Activated naive CD4-positive, alpha-beta T cell (primary cell): ENCODE measurements at places on chromosomes 16 and 17.

GRCh38 chr16:57892041-57892440, 78.9 kb downstream of the CNGB1 start:
- DNase-seq, result no peak

- no peak for DNase-seq
Measured at GRCh38 chr17:40735016-40735415, 20.1 kb downstream of the KRT25 start.

- no peak for DNase-seq
Measured at GRCh38 chr16:87317750-87318644, 805 bp upstream of the C16orf95 start.

DNA sequence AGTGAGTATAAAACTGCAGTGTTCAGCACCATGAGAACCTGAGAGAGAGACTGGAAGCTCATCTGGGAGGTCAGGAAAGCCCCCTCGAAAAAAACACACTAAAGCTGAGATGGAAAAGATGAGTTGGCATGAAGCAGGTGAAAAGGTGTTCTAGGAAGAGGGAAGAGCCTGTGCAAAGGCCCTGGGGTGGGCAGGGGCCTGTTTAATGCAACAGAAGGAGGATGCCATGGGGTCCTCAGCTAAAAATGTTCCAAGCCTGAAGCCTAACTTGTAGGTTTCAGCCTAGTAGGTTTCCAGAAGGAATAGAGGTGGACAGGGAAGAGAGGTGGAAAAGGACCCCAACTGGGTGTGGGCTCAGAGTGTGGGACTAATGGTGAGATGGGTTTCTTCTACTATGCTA, 242.3 kb upstream of the ZFHX3 start:
- DNase-seq, result no peak

GRCh38 chr16:3882531-3882930, 2.0 kb upstream of the CREBBP start:
- DNase-seq, result no peak

- no peak for DNase-seq
Measured at GRCh38 chr16:7366041-7366440, 33.4 kb downstream of the RBFOX1 start.

DNA sequence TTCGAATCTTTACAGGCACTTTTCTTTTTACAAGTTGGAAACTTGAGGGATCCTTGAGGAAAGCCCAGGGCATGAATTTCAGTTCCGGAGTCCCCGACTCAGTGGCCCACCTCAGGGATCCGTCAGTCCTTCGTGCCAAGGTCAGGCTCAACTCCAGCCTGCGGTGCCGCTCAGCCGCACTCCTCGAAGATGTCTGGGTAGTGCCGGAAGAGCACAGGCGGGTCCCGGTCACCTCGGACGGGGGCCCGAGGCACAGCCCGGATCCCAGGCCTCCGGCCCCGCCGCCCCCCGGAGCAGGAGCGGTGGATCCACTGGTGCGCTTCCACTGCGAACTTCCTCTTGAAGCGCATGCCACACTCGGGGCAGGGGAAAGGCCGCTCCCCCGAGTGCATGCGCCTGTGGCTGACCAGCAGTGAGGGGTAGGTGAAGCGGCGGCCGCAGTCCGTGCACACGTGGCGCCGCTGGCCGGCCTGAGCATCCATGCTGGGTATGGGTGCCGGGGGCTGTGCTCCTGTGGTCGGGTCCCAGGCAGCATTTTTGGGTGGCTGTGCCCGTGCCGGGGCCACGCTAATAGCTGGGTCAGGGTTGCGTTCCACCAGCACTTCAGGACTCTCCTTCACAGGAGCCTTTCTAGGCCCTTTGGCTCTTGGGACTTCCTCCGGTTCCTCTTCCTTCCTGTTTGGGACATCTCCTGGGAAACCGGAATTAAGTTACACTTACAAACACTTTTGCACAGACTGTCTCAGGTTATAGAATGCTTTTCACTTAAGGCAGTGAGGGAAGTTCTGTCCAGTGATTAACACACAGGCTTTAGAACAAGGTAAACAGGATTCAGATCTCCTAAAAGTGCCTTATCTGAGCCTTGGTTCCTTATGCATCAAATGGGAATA, 1.5 kb downstream of the ZNF688 start:
- DNase-seq, result no peak

DNA sequence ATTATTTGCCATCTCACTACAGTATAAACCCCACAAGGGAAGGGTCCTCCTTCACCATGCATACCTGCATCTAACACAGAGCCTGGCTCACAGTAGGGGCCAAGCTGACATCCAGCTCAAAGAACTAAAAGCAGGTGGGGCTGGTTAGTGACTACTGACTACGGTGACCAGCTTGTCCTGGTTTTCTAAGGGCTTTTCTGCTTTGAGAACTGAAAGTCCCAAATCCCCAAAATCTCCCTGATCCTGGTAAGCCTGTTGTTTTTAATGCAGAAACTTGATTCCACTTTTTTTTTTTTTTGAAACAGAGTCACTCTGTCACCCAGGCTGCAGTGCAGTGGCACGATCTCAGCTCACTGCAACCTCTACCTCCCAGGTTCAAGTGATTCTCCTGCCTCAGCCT, 89.4 kb downstream of the NDE1 start:
- no peak for DNase-seq

DNA sequence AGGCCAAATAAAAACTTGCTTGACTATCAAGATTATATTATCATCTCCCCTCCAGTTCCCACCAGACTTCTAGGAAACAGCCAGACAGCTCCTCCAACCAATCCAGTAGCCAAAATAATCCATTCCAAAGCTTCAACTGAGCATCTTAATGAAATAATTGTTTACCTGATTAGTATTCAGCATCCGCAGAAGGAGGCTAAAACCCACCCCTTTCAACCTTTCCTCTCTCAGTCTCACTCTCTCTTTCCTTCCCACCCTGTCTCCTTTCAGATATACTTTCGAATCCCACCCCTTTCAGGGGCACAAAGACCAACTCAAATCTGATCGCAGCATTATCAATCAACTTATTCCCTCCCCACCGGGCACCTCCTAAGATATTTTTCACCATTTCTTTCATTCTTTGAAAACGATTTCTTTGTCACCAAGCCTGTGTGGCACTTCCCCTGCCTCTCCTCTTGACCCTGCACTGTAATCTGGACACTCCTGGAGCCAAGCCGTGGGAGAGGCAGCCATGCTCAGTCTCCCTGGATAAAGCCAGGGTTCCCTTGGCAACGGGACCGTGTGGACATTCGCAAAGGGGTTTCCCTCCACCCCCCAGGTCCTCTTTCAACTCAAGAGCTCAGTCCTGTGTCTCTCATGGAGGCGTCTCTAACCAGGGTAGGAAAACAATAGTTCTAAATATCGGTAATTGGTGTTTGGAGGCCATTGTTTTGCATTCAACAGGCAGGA, at the start of gene ANKFN1:
ANKFN1 (plus strand) TSS at position 602 of the 729 bp plus-strand sequence. CDS start 59,193 bp downstream, outside the sequence.
- DNase-seq, result no peak

- no peak for DNase-seq
Measured at GRCh38 chr17:45299361-45299760, 17.5 kb downstream of the MAP3K14 start.

DNA sequence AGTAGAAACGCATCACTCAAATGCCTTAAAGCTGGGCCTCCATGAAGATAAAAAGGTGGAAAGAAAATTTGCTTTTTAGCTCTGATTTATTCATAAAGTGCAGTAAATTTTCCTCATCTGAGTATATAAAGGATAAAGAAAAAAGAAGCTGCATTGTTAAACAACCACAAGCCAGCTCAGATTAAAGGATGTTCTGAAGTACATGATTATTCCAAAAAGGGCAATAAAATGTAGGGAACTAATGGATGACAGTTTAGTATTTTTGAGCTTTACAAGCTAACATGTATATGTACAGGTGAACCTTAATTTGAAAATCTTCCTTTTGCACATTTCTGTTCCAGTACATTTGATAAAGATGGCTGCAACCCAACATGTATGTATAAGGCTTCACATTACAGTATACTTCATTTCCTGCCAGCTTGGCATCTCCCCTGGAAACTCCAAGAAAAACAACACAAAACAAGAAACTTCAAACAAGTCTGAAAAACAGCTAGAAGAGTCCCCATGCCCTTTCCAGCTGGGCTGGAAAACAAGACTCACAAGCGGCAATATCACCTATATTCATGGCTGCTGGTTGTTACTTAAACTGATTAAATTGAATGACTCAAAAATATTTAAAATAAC, 225.7 kb downstream of the CEP112 start:
- DNase-seq, result no peak

DNA sequence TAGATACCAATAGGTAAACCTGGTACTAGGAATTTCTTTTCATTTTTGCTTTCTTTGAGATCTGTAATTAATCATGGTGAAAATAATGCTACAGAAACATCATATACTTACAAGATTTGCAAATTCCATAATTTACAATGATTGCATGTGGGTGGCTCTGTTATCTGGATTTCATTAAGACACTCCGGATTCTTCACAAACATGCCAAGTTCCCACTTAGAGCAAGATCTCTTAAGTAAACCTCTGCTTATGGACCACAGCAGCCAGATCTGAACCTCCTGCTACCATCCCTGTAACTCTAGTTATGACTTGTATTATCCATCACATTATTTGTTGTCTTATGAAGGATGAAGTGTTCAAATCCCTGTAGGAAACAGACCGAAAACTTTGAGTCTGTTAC, 424.7 kb downstream of the CDH13 start:
- DNase-seq, result no peak

DNA sequence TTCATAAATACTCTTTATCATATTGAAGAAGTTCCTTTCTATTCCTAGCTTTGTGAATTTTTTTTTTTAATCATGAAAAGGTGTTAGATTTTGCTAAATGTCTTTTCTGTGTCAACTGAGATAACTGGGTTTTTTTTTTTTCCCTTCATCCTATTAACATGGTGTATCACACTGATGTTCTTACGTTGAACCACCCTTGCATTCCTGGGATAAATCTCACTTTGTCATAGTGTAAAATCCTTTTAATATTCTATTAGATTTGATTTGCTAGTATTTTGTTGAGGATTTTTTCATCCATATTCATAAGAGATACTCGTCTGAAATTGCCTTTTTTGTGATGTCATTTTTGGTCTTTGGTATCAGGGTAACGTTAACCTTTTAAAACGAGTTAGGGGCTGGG, 49.2 kb downstream of the CHCT1 start:
- DNase-seq, result no peak

DNA sequence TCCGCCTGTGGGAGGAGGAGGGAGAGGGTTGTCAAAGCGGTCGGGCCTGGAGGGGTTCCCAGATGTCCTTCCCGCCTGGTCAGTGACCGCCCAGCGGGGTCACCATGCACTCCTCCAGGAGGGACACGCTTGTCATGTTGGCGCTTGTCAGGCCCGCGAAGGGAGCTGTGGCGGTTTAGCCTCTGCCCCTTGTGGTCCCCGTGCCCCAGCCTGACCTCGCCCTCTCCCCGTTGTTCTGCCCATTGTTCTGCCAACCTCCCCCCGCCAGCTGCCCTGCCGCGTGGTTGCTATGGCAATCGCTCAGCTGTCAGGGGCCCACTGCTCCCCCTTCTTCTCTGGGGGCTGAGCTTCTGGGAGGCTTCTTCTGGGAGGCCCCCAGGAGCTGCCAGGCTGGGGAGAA, 146.4 kb upstream of the CIBAR2 start:
- no peak for DNase-seq

DNA sequence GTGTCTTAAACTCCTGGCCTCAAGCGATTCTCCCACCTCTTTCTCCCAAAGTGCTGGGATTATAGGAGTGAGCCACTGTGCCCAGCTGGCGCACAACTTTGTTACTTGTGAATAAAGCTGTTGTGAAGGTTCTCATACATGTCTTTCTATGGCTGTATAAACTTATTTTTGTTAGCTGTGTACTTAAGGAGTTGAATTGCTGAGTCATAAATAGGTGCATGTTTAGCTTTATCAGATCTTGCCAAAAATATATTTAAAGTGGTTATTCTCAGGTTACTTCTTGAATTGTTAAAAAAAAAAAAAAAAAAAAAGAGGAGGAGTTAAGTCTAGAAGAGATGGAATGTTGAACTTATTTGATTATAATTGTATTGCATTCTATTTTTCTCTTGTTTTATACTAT, 47.6 kb upstream of the IRX3 start:
- DNase-seq, result no peak

DNA sequence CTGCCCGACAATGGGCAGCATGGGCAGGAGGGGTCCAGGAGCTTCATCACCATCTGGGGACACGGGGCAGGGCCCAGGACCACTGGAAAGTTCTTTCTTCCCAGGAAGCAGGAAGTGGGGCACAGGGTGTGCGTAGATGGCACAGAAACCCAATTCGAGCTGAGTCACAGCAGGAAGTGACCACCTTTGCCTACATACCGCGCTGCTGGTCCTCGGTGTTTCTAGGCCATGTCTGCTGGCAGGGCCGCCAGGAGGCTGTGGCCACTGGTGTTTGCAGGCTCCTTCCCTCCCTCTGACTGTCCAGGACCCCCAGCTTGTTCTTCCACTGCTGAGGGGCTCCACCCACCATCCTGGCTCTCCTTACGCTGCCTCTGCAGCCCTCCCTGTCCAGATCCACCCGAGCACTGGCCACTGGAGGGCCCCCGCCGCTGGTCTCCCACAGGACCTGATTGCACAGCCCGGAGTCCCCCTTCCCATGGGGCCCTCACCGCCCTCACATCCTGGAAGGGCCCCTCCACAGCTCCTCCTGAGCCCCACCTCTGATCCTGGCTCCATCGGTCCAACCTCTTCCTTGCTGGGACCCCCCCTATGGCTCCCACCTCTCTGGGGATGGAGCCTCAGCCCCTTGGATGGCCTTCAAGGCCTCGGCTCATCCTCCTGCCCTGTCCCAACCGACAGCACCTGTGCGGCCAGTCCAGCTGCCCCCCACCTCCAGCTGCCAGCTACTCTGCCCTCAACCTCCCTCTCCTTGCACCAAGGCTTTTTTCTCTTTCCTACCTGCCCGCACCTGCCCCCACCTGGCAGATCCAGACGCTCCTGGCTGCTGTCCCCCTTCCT, 14.5 kb upstream of the RASD1 start:
- no peak for DNase-seq

DNA sequence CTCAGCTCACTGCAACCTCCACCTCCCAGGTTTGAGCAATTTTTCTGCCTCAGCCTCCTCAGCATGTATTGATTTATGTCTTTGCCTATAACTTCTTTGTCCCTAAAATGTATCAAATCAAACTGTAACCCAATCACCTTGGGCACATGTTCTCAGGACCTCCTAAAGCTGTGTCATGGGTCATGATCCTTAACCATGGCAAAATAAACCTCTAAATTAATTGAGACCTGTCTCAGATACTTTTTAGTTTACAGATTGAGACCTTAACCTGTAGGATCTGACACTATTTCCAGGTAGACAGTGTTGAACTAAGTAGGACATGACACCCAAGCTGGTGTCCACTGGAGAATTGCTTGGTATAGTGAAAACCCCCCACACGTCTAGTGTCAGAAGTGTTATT, 2.6 kb upstream of the ACSM3 start:
- DNase-seq, result no peak

GRCh38 chr16:55470533-55471371, 8.2 kb upstream of the MMP2 start:
- no peak for DNase-seq

- DNase-seq, result no peak
Measured at GRCh38 chr17:27577121-27577761, 53.7 kb upstream of the LGALS9 start.
